Stimulated activated CD8-positive, alpha-beta memory T cell treated with anti-CD3 and anti-CD28 coated beads, Interleukin-15, amount 100 ng/mL, for 24 hours (primary cell): ENCODE measurements at places on chromosomes 6 and 20.

GRCh38 chr6:6712449-6713403 is 124.2 kb downstream of the LY86 start:
- no peak for DNase-seq

DNA sequence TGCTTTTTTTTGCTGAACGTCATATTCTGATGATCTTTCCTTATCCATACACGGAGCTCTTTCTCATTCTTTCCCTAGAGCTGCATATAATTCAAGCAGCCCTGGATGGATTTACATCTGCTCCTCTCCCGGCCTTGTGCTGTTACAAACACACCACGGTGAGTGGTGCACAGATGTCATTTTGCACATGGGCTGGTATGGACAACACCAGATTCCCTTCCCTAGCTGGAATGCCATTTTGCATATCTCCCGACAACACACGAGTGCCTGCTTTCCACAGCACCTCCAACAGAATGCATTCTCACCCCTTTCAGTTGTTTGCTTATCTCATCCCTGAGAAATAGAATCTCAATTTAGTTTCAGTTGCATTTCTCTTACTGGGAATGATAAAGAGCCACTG is 69.5 kb upstream of the AFDN start:
- DNase-seq = no peak

DNA sequence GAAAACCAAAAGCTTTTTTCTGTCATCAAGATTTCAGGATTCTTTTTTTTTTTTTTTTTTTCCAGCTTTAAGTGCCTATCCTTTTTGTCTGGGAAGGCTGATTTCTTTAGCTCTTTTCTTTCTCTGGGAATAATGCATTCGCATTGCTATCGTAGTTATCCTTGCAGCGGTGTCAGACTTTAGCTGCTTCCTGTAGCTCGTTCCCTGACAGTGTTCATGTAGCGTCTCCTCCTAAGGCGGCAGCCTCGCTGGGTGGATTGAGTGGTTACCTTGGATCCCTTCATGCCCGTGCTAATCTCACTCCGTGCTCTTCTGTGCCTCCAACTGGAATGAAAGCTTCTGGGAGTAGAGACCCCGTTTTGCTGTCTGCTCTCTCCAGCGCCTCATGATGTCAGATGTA is 43.1 kb downstream of the UST start:
- no peak for DNase-seq

DNA sequence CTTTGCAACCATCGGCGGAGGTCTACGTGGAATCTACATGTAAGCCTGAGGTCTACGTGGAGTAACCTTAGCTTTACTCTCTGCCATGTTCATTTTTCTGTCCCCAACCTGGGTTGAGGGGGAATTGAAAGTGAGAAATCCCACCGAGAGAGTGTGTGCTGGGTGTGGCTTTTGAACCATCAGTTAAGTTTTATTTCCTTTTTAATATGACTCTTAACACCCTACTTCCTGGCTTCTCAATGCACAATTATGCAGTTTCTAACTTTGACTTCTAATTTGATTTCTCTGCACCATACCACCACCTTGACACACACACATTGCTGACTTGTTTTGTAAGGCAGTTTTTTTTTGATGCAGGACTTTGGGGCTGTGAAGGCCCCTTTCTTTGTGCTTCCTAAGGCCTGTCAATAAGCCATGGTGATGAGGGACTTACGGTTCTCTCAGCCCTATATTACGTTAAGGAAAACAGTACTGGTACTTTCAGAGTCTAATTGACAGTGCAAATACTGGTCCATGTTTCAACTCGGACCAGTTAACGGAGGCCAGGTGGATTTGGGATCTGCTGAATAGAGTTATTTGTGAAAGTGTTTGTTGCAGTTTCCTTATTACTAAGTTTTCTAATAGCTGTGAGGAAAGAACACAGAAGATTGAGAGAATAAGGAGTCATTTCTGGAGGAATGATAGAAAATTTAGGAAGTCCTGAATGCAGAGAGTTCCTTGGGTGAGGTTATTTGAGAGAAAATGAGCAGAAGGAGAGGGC is 206.5 kb downstream of the JARID2 start:
- DNase-seq = no peak

GRCh38 chr6:38346291-38347079 is 293.2 kb downstream of the BTBD9 start:
- no peak for DNase-seq

GRCh38 chr6:130372786-130373185 is 7.0 kb downstream of the TMEM200A start:
- DNase-seq = no peak

- DNase-seq = no peak
Measured at GRCh38 chr20:10653599-10654249, 20.1 kb downstream of the JAG1 start.

GRCh38 chr6:155980768-155981079 is 525.1 kb upstream of the NOX3 start:
- no peak for DNase-seq

- DNase-seq = no peak
Measured at GRCh38 chr6:72939004-72939403, 286.3 kb downstream of the KHDC1L start.

- no peak for DNase-seq
Measured at GRCh38 chr6:27275025-27275956, 27.8 kb downstream of the PRSS16 start.

- DNase-seq = peak; percentile 59
Measured at GRCh38 chr6:36340618-36341454, 4.1 kb upstream of the BNIP5 start.

DNA sequence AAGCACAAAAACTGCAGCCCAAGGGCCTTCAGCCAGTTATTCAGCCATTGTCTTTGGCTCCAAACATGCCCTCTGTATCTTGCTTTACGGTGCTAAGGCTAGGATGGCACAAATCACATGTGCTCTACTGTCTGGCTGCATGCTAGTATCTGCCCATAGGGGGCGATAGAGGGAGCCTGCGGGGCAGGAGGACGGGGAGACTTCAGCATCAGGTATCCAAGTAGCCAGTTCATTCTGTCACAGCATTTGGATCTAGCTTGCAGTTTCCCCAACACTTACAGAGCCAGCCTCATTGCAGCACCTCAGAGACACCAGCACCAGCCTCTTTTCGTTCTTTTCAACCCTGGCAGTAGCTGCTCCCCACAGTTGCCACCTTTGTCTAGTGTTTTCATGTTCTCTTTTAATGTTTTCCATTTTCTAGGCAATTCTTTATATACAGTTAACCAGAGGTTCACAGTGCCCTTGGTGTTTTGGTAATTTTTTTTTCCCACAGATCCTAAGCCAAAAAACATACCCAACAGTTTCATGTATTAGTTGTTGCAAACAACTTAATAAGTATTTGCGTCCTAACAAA is 705.9 kb downstream of the PTPRT start:
- DNase-seq = no peak

- DNase-seq = no peak
Measured at GRCh38 chr20:57682184-57683101, 27.4 kb downstream of the PMEPA1 start.

DNA sequence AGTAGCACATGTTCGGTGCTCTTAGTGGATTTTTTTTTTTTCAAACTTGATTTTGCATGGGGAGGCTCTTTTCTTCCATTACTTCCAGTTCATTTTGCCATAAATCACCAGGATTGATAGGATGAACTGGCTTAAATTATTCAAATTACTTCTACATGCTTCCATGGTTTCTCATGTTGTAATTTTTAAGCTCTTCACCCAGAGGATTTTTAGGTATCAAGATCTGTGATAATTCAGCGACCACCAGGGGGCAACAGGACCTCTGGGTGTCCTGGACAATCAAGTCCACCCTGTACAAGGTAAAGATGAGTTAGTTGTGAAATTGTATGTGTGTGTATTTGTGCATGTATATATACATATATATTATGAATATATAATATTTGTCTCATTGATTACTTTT is 4.2 kb upstream of the EPHA7 start:
- DNase-seq = no peak

DNA sequence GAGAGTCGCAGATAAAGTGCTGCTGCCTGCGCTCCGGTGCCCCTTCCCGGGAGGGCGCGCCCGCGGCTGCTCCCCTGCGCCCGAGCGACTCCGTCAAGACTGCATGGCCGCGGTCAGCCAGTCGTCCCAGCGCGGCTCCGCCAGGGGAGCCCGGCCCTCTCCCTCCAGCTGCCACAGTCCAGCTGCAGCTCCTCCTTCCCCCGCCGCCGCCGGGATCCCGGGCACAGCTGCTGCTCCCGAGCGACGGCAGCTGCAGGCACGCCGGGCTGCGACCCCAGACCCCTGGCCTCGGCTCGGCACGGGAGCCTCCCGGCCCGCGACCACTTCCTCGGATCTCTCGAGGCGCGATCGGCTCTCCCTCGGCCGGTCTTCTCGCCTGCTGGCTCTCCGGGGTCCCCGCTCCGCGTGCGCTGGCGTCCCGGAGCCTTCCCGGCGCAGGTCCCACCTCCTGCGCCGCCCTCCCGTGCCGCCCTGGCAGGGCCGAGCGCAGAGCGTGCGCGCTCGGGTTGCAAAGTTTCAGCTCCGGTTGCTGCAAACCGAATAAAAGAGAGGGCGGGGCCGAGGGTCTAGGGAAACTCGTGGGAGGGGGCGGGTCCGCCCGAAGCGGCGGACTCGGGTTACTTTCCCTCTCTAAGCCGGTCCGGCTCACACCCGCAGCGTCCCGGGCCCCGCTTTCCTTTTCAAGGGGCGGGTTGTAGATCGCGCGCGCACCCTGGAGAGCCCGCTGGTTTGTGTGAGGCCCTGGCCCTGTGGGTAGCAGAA is at the start of gene CNKSR3:
Gene CNKSR3 (minus strand): TSS at position 542 of the 762 bp plus-strand sequence. CDS start 571 bp downstream, outside the sequence.
- DNase-seq = peak; percentile 7

DNA sequence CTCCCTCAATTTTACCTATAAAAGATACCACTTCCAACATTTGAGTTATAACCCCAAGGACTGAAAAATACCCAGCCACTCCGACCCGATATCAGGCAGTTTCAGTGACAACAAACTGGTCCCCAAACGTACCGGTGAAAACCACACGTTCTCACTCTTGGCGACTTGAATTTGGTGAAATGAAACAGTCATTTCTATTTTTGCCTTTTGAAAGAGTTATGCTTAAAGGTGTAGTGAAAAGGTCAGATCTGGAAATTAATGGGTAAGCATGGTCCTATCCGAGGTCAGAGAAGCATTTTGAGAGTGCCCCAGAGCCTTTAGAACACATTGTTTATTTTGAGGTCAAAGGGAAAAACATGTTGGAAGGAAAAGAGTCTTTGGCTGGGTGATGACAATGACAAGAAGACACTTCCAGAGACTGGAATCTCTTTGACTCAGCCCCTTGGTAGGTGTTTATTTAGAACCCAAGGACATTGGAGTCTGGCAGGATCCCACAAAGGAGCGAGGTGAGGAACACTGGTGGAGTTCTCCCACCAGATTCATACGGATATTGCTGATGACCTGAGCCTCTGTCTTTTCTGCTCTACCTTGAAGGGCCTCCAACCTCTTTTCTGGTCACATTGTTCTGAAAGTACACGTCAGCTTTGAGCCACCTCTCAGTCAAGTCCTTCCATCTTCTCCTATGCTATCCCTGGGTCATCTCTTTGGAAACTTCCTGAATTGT is 235.0 kb downstream of the GMPR start:
- DNase-seq = no peak

DNA sequence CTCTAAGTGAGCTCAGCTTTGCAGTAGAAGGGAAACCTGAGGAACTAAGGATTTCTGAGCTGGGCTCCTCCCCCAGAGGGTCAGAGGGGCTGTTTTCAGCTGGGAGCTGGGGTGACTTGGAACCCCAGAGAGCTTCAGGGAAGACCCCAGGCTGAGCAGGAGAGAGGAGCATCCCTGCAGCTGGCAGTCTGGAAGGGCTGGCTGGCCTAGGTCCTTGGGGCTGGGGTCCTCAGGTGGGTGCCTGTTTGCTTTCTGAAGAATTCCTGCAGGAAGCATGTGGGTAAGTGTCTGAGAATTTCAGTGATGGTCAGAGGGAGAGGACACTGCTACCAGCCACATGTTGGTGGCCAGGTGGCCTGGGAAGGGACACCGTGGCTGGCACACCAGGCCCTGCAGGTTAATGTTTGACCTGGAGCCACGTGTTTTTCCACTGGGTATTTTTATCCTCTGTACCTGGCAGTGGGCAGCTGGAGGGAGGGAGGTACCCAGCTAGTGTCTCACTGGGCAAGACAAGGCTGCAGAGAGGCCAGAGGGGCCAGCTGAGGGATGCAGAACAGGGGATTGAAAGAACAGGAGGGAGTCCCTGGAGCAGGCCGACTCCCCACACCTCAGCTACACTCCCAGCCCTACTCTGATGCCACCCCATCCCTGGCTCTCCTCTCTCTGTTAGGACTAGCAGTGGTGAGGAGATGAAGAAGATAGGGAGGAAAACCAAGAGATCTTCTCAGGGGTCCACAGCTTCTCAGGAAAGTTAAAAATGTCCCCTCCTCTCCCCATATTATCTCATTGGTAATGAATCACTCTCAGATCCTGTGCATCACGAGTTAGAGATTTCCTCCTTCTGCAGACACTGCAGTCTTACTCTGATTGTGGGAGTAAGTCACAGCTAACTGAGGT is 143.6 kb downstream of the VEGFA start:
- DNase-seq = no peak

- DNase-seq = no peak
Measured at GRCh38 chr6:133301835-133302234, 60.7 kb downstream of the EYA4 start.

DNA sequence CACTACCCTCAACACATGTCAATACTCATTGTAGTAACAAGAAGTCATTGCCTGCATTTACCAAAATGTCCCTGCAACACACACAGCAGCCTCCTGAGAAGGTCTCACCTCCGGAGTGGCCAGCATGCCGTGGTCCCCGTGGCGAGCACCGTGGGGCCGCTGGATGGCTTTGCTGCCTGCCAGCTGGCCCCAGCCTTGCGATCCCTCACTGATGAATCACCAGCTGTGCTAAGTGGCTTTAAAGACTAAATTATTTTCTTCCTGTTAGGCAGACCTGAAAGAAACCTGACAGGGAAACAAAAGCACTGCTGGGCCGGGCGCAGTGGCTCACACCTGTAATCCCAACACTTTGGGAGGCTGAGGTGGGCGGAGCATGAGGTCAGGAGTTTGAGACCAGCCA is 306.7 kb downstream of the CDH4 start:
- no peak for DNase-seq

GRCh38 chr20:60921022-60921622 is 330.9 kb upstream of the CDH4 start:
- DNase-seq = no peak

DNA sequence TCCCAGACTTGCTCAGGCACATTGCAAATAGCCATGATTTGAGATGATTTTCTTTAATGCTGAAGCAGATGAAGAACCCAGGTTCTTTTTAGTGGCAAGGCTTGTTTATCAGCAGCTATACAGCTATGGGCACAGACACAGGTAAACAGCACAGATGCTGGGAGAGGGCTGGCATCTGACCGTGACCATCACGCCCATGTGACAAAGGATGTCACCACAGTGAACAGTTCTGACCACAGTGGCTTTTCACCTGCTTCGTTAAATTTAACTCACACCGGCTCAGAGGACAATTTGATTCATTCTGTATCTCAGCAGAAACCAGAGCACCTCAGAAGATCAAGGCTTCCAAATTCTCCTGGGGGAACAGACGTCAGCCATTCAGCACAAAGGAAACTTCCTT is 142.6 kb downstream of the CDH26 start:
- DNase-seq = no peak
